ENCODE measurements at places on chromosomes 13 and 19.

DNA sequence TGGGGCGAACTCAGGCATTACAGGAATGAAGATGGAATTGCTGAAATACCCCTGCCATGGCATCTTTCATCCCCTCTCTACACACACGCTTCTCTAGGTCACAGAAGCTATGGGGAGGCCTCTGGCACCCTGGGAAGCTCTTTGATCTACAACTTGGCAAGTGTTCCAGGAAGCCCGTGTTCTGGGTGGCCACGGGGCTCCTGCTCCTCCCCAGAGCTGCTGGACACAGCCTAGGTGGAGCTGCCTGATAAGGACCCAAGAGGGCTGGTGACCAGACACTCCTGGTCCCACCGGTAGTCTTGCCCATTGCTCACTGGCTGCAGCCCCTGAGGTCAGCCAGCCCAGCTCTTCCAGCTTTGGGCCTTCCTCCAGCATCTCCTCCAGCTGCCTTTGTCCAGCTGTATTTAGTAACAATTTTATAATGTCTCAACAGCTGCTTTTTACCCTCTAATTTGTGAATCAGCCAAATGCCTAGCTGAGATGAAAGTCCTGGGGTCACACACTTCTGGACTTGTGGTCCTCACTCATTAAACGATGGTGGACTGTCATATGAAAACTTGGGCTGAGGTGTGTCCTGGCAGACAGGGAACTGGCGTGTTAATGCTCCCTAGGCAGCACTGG lies 72.8 kb upstream of the SPATA13 start:
- no peak for DNase-seq

GRCh38 chr19:46913852-46914430 lies 53.1 kb downstream of the ARHGAP35 start:
- no peak for DNase-seq

DNA sequence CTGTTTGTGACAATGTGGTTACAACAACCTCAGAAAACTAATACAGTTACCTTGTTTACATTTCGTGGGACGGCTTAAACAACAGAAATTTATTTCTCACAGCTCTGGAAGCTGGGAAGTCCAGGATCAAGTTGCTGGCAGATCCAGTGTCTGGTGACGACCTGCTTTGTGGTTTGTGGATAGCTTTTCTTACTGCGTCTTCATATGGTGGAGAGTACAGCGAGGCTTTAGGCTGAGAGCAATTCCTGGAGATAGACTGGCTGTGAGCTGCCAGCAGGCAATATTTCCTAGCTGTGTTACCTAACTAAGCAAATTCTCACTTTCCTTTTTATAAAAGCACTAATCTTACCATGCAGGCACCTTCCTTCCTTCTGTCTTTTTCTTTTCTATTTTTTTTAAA lies 1203.5 kb upstream of the PRR20A start:
- DNase-seq = no peak

GRCh38 chr19:49398001-49398615 lies 10.1 kb downstream of the KASH5 start:
- DNase-seq = no peak

- DNase-seq = no peak
These were observed 9.0 kb downstream of the CAPN12 start for GRCh38 chr19:38735257-38735686.

DNA sequence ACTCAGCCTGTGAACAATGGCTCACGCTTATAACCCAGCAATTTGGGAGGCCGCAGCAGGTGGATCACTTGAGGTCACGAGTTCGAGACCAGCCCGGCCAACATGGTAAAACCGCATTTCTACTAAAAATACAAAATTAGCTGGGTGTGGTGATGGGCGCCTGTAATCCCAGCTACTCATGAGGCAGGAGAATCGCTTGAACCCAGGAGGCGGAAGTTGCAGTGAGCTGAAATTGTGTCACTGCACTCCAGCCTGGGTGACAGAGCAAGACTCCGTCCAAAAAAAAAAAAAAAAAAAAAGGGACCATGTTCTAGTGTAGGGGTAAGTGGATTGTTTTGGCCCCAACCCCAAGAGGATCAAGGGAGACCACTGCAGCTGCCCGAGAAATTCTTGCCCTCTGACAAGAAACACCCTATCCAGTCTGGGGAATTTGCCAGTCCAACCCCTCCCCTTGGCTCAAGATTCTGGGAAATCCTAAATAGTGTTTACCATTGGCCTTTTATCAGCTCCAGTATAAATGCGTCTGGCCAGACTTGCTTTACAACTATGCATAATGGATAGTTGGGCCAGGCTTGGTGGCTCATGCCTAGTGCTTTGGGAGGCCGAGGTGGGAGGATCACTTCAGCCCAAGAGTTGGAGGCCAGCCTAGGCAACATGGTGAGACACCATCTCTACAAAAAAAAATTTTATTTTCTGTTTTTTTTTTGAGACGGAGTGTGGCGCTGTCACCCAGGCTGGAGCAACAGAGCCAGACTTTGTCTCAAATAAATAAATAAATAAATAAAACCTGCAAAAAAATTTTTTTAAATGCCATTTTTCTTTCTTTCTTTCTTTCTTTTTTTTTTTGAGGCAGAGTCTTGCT lies 5.1 kb upstream of the DHDH start:
- no peak for DNase-seq

- no peak for DNase-seq
These were observed 17.8 kb downstream of the PKN1 start for GRCh38 chr19:14450876-14451275.

GRCh38 chr19:56840451-56841192 lies at the start of the genes PEG3 and ZIM2:
Gene PEG3 (minus strand): TSS chr19:56840726. CDS start chr19:56824655, 16,071 bp downstream.
Gene ZIM2 (minus strand): TSS chr19:56840726. CDS start chr19:56824277, 16,449 bp downstream.
- no peak for DNase-seq

- DNase-seq = no peak
These were observed 16.2 kb upstream of the ZNF544 start for GRCh38 chr19:58212336-58213074.

- no peak for DNase-seq
These were observed 457.3 kb downstream of the EFNB2 start for GRCh38 chr13:106078191-106078590.

DNA sequence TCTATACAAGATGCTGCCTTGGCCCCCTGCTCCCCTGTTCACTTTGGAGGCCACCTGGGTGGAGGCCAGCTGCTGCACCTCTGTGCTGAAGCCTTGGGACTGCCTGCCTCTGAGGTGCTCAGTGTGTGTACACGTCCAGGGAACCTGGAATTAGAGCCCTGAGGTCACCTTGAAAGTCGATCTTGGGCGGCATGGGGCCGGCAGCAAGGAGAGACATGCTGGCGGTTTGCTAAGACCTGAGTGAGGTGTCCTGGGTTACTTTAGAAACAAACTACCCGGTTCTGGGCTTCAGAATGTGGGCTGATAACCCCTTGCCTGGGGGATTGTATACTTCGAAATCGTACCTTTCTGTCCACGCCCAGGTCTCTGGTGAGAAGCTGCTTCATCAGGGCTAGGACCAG lies 25.5 kb downstream of the TSSK6 start:
- no peak for DNase-seq

DNA sequence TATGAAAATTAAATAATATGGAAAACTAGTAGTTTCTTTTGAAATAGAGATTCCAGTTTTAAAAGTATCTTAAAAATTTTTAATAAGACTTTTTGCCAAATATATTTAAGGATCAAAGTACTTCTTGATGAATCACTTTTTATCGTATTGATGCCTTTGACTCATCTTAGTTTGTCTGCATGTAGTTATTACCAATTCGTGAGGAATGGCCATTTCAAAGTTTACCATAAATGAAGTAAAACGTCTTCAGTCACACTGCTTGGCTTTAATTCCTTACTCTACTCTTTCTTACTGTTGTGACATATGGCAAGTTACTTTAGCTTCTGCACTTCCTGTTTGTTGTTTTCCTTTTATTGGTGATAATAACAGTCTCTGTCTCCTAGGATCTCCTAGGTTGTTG lies 38.3 kb downstream of the NDFIP2 start:
- DNase-seq = no peak

DNA sequence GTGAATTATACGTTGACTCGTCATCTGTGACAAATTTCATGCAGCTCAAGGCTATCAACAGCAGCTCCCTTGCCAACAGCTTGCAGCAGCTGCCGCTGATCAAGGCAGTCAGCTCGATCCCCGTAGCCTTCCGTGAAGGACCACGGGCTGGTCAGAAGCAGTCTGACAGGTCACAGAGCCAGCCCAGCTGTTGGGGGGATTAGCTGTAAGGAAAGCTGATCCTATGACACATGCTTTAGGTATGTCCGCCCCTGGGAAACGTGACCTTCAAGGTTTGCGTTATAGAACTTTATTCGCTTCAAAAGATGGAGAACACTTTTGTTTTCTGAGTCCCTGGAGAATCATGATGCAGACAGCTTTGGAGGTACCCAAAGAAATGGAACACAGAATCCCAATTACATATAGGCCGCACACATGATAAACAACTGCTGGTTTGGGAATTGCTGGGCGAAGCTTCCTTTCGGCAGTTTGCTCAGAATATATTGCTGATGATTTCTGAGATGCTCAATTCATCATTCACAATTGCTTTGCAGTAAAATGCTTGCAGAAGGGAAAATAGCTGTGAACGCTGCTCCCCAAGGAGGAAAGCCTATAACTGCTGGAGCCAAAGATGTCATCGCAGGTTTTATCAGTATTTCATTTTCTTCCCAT lies 62.6 kb upstream of the USP29 start:
- DNase-seq = no peak

DNA sequence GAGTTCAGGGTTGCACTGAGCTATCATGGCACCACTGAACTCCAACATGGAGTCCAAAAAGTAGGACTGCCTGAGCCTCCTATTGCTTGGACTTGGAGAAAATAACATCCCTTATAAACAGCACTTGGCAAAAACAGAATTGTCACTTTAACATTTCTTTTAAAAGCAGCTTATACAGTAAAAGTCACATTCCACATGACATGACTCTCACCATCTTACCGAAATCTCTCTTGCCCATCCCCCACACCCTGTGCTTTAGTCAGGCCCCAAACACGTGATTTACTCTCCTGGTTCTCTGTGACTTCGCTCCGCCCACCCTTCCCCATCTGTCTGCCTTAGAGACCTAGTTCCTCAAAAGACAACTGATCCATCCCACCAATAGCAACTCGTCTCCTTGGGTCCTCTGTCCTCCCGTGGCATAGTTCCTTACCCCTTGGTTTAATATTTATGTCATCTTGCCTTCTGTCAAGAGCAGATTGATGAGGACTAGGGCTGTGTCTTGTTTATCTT lies 4.6 kb downstream of the SAFB start:
- DNase-seq = no peak

- no peak for DNase-seq
These were observed 19.2 kb downstream of the SBNO2 start for GRCh38 chr19:1154731-1155351.

DNA sequence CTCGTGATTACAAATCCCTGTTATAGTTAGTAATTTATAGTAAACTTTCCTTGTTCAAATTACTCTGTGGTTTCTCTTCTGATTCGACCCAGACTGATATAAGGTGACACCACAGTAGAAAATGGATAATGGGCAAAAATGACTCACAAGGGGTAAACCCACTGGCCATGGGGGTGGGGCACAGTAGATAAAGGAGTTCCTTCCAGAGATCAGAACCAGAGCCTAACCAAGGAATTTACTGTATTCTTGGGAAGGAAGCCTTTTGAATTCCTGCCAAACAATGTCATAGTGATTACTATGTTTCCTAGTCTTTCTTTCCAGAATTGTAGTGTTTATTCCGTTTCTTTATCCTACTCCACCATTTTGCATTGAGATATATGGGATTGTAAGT lies 21.9 kb downstream of the MIR17HG start:
- DNase-seq = no peak

DNA sequence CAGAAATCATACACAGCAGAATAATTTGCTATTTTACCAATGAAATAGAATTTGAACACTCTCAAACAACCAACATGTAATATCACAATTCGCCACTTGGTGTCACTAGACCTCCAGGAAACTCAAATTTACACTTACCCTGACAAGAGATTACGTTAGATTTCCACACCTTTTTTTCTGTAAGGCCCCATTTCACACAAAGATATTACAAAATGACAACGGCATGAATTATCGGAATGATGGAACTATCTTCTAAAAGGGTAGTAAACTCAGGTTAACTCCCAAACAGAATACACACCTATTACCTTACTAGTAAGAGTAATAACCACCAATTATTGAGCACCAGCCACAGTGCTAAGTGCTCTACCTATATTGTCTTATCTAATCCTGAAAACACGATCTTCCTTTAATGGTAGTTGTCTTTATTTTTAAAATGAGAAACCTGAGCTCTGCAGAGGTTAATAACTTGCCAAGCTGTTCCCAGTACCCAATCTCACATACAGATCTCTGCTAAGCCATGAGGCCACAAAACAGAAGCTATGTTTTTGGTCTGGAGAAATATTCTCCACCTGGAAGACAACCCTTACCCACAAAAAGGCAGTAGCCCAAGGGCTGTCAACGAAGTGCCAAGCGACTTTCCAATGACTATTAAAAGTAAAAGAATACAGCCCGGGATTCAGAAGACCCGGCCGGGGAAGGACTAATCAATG lies 152.4 kb downstream of the DCLK1 start:
- DNase-seq = no peak

GRCh38 chr19:40719414-40719894 lies 2.5 kb downstream of the ITPKC start:
- DNase-seq = no peak

DNA sequence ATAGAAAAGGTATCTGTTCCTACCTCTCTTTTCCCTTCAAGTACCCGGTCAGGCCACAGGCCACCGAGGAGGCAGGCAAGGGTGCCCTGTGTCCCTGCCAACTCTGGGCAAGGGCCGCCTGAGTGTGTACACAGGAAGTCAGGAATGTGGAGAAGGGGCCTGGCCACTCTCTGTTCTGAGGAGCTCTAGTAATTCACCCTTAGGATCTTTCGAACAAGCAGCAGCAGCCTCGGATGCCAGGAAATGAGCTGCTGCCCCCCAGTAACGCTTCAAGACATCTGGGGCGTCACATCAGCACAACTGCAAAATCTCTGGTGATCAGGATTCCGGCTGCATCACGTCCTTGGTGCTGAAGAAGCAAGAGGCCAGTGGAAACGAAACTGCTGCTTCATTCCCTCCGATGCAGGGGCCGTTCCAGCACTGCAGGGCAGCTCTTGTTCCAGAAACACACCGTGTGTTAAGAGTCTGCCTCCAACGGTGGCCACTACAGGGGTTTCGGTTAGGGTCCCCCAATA lies 2.0 kb downstream of the RAB20 start:
- no peak for DNase-seq

DNA sequence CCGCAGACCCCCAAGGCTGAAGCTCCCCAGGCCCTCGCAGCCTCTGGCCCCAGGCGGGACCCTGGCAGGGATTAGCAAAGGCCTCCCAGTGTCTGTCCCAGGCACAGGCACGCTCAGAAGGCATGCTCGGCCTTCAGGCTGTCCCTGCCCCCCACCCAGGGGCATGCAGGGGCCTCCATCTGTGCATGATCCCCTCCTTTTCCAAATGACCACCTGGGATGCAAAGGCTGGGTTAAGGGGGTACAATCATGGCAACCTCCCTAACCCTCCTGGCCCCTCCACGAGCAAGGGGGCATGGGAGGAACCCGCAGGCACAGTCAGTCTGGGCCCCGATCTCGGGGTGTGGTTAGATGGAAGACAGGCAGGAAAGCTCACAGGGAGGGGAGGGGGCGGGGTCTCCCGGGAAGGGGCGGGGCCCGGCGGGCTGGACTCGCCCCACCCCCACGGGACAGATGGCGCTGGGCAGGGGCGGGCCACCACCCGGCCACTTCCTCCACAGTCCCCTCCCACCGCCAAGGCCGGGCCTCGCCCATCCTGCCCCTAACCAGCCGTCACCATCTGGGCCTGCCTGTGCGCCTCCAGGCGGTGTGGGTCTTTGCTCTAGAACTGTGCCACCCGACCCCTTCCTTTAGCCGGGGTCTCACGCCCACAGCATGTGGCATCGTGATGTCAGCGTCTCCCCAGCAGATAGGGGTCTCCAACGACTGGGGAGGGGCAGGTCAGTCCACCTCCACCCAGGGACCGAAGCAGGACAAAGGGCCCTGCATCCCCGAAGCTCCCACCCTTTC lies 7.0 kb upstream of the REXO1 start:
- DNase-seq = no peak

GRCh38 chr13:53151336-53152056 lies 122.9 kb downstream of the OLFM4 start:
- no peak for DNase-seq
